ENCODE measurements at places on chromosomes 1 and 21.

DNA sequence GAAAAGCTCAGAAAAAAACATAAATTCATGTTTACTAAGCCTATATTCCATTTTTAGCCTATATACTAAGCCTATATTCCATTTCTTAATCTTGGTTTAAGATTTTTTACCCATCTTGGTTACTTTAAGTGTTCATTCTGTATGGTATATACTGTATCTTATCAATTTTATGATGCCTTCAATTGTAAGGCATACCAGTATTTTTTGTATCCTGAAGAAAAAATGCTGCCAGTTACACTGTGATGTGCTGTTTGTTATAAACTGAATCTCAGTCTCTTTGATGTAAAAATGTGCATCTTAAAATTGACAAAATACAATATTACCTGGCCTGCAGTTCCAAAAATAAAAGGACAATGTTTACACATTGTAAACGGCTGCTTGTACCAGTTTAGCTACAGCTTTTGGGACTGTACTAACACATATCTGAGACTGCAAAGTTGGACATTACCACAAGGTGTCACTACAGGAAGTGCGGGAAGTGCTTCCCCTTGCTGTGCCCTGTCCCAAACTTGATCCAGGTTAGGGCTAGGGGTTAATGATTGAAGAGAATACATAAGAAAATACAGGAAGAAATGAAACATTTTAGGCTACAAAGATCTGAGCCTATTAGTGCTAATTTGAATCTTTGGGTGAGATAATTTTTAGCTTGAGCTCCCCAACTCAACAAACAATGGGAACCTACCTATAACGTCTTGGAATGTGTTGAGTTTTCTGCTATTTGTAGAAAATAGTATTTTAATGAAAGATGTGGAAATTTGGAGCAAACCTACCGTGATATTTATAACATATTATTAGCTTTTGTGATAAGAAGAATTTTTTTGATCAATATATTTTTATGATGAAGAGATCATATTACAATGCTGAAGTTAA, 108.9 kb downstream of the LBR start:
- no peaks in the 10 kb centered on the region for H3K4me1 ChIP-seq
- no peaks in the 10 kb centered on the region for H3K27me3 ChIP-seq
- DNase-seq, result peak; percentile 85

GRCh38 chr21:32545948-32546441, 39.3 kb downstream of the TCP10L start:
- H3K27ac ChIP-seq, result no peak overlapping the region
- no peaks in the 10 kb centered on the region for H3K36me3 ChIP-seq
- H3K27me3 ChIP-seq, result no peaks in the 10 kb centered on the region
- H3K4me3 ChIP-seq, result no peak overlapping the region
- DNase-seq, result no peak
- H3K4me1 ChIP-seq, result no peaks in the 10 kb centered on the region

- H3K27ac ChIP-seq, result no peak overlapping the region
- no peaks in the 10 kb centered on the region for H3K4me1 ChIP-seq
- no peak for DNase-seq
- no peaks in the 10 kb centered on the region for H3K36me3 ChIP-seq
- H3K27me3 ChIP-seq, result no peaks in the 10 kb centered on the region
Observed at GRCh38 chr1:100629391-100629790, 90.2 kb upstream of the VCAM1 start.

GRCh38 chr1:46130121-46130520, 2.3 kb downstream of the PIK3R3 start:
- H3K36me3 ChIP-seq, result no peaks in the 10 kb centered on the region
- H3K27me3 ChIP-seq, result no peaks in the 10 kb centered on the region
- peak; percentile 11 for DNase-seq
- peaks cover 11% of the 10 kb centered on the region for H3K4me1 ChIP-seq

DNA sequence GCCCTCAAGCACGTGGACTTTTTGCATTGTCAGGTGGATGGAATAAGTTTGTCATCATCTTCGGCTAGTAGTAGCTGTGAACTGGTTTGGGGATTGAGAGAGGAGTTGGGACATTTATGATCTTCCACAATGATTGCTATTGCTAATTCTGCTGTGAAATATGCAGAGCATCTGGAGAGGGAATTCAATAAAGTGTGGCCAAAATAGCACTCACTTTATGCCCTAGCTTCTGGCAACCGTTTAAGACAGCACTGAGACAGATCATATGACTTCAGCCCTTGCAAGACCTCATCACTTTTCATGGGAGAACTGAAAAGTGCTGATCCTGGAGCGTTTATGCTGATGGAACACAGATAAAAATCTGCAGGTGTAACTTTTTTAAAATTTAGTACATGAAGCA, 360.8 kb downstream of the GPATCH2 start:
- no peaks in the 10 kb centered on the region for H3K4me1 ChIP-seq
- no peak for DNase-seq
- H3K27me3 ChIP-seq, result no peaks in the 10 kb centered on the region
- H3K4me3 ChIP-seq, result no peak overlapping the region
- no peak overlapping the region for H3K27ac ChIP-seq

- H3K4me1 ChIP-seq, result no peaks in the 10 kb centered on the region
- no peak overlapping the region for H3K27ac ChIP-seq
- peaks cover 5% of the 10 kb centered on the region for H3K36me3 ChIP-seq
Observed at GRCh38 chr1:54884135-54884586, 2.8 kb downstream of the DHCR24 start.

- peaks cover 16% of the 10 kb centered on the region for H3K4me1 ChIP-seq
- H3K36me3 ChIP-seq, result no peaks in the 10 kb centered on the region
- DNase-seq, result no peak
- no peak overlapping the region for H3K4me3 ChIP-seq
- no peak overlapping the region for H3K27ac ChIP-seq
- H3K27me3 ChIP-seq, result no peaks in the 10 kb centered on the region
Observed at GRCh38 chr1:209397371-209397770, 186.1 kb upstream of the CAMK1G start.

- no peaks in the 10 kb centered on the region for H3K27me3 ChIP-seq
- no peaks in the 10 kb centered on the region for H3K36me3 ChIP-seq
- H3K27ac ChIP-seq, result no peak overlapping the region
- no peak for DNase-seq
- no peaks in the 10 kb centered on the region for H3K4me1 ChIP-seq
- no peak overlapping the region for H3K4me3 ChIP-seq
Observed at GRCh38 chr1:172946814-172947507, 103.8 kb downstream of the TNFSF18 start.

DNA sequence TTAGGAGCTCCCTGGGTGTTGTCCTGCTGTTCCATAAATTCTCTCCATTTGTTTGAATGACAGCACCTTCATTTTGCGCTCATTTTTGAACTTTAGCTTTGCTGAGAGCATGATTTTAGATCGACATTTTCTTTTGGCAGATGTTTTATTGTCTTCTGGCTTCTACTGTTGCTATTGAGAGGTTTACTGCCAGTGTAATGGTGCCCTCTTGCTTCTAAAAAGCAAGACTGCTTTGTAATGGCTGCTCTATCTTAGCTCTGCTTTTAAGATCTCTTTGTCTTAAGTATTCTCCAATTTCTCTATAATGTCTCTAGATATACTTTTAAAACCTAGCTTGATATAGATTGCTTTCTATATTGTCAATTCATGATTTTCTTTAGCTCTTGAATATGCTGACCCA, 27.8 kb downstream of the THEM4 start:
- no peak for DNase-seq
- H3K27ac ChIP-seq, result no peak overlapping the region
- H3K4me3 ChIP-seq, result no peak overlapping the region

DNA sequence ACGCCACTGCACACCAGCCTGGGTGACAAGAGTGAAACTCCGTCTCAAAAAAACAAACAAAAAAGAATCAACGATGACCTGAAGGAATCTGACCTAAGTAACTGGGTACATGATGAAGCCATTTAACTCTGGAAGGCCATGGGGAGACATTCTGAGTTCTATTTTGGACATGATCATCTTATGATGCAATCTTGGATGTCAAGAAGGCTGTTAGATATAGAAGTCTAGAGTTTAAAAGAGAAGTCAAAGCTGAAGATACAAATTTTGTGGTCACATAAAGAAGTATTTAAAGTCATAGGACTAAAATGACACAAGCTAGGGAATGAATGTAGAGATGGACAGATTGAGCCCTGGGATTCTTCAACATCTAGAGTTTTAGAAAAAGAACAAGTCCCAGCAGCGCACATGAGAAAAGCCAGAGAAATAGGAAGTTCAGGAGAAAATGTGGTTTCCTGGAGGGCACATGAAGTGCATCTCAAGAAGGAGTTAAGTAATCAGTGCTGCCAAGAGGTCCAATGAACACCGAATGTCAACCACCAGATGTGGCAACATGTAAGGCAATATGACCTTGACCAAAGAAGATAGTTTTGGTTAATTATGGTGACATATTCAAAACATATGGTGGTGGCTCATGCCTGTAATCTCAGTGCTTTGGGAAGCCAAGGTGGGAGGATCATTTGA, 26.8 kb downstream of the ELK4 start:
- H3K4me3 ChIP-seq, result no peak overlapping the region
- H3K27me3 ChIP-seq, result no peaks in the 10 kb centered on the region
- DNase-seq, result no peak
- H3K4me1 ChIP-seq, result no peaks in the 10 kb centered on the region
- H3K27ac ChIP-seq, result no peak overlapping the region
- peaks cover 36% of the 10 kb centered on the region for H3K36me3 ChIP-seq

GRCh38 chr21:34075760-34076660, 2.6 kb downstream of the MRPS6 start:
- H3K27me3 ChIP-seq, result no peaks in the 10 kb centered on the region
- peaks cover 12% of the 10 kb centered on the region for H3K4me1 ChIP-seq
- no peak overlapping the region for H3K27ac ChIP-seq
- no peaks in the 10 kb centered on the region for H3K36me3 ChIP-seq

DNA sequence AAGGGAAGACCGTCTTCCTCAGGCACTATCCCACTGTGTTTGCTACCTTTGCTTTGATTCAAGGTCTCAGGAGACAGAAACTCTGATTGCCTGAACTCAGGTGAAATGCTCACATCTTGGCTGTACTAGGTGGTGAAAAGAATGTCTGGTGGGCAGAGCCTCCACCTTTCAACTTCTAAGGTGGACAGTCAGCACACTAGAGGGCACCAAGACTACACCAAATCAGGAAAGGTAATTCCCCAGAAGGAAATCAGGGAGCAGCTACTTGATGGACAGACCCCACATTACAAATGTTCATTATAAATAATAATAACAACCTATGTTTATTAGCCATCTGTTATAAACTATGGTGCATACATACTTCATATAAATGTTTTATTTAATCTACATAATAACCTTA, 220.9 kb downstream of the ATG4C start:
- no peak overlapping the region for H3K27ac ChIP-seq
- H3K27me3 ChIP-seq, result no peaks in the 10 kb centered on the region
- DNase-seq, result no peak
- no peaks in the 10 kb centered on the region for H3K36me3 ChIP-seq
- H3K4me3 ChIP-seq, result no peak overlapping the region

GRCh38 chr1:199550199-199551065, 477.1 kb upstream of the NR5A2 start:
- H3K36me3 ChIP-seq, result no peaks in the 10 kb centered on the region
- no peaks in the 10 kb centered on the region for H3K27me3 ChIP-seq
- H3K27ac ChIP-seq, result no peak overlapping the region

GRCh38 chr1:1561801-1562470, 12.7 kb downstream of the SSU72 start:
- H3K4me1 ChIP-seq, result peaks cover 51% of the 10 kb centered on the region
- no peak overlapping the region for H3K4me3 ChIP-seq
- peaks cover 86% of the 10 kb centered on the region for H3K36me3 ChIP-seq
- H3K27ac ChIP-seq, result no peak overlapping the region

GRCh38 chr1:219041141-219041540, 132.5 kb upstream of the LYPLAL1 start:
- peak; percentile 35 for DNase-seq
- H3K27ac ChIP-seq, result peak overlapping the region; percentile 6
- no peak overlapping the region for H3K4me3 ChIP-seq
- H3K4me1 ChIP-seq, result peaks cover 21% of the 10 kb centered on the region
- H3K36me3 ChIP-seq, result no peaks in the 10 kb centered on the region

GRCh38 chr1:88180449-88181108, 503.5 kb upstream of the PKN2 start:
- DNase-seq, result peak; percentile 60
- no peak overlapping the region for H3K4me3 ChIP-seq
- H3K4me1 ChIP-seq, result no peaks in the 10 kb centered on the region
- H3K27me3 ChIP-seq, result 0 out of 2 replicates have a peak, but pooled peaks cover 2% of the 10 kb centered on the region

- no peaks in the 10 kb centered on the region for H3K27me3 ChIP-seq
- no peak overlapping the region for H3K4me3 ChIP-seq
- no peaks in the 10 kb centered on the region for H3K4me1 ChIP-seq
- DNase-seq, result no peak
- H3K27ac ChIP-seq, result no peak overlapping the region
Observed at GRCh38 chr1:190453550-190453949, 24.1 kb downstream of the BRINP3 start.

DNA sequence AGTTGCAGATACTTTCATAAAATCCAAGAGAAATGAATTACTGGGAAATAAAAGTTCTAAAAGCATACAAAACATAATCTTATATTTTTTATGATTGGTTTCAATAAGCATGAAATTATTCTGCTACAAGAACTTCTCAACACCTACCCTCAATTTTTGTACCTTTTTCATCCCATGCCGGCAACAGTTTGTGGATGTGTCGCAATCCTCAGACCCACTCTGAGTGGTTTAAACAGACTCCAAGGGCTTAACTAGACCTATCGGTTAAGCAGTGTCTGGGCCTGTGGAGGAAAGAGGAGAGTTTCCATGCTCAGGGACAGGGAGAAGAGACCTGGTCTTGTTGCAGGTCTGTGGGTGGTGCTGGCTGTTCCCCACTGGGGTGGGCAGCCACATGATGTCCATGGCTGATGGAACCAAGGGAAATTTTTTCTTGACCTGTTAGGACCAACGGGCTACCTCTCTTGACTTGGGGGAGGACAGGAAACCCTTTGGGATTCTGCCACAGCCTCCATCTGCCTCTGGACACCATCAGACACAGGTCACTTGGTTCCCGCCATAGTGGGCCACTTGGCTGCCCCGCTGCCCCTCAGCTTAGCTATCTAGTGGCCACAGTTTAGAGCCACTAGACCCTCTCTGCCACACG, 81.1 kb upstream of the CLDN14 start:
- no peaks in the 10 kb centered on the region for H3K36me3 ChIP-seq
- H3K4me3 ChIP-seq, result no peak overlapping the region
- H3K27ac ChIP-seq, result no peak overlapping the region
- H3K4me1 ChIP-seq, result no peaks in the 10 kb centered on the region
- no peaks in the 10 kb centered on the region for H3K27me3 ChIP-seq

DNA sequence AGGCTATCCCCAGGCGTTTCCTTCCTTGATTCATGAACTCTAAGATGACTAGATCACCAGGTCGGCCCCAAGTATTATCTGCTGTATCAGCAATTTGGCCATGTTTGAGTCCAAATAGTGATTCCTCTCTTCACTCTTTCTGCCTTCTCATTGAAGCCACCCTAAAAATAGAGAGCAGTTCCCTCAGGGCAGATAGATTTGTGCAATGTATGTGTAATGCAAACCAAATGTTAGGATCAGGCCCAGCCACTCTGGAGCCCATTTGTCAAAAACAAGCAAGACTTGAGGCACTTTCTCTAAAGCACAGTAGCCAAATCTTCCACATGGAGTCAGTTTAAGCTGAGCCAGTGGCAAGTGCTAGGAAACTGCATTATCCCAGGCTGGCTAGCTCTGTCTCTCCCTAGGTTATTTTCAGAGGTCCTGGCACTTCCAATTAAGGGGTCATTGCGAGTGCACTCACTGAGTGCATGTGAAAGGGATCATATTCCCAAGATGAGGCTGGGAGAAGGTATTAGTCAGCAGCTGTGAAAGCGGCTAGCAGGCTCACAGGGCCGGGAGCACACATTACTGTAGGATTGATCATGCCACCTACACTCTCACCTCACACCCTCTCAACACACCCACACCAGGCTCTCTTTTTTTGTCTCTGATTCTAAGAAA, 97.9 kb upstream of the RAB3GAP2 start:
- peak; percentile 83 for DNase-seq
- no peaks in the 10 kb centered on the region for H3K27me3 ChIP-seq
- H3K27ac ChIP-seq, result no peak overlapping the region
- H3K4me3 ChIP-seq, result no peak overlapping the region
- H3K4me1 ChIP-seq, result peaks cover 10% of the 10 kb centered on the region
- H3K36me3 ChIP-seq, result no peaks in the 10 kb centered on the region
